ENCODE measurements at places on chromosomes 7 and 10.

- no peak for DNase-seq
Measured at GRCh38 chr7:142865766-142866165, 10.9 kb downstream of the EPHB6 start.

GRCh38 chr10:58755677-58756076 lies 243.0 kb downstream of the BICC1 start:
- DNase-seq = peak; percentile 3

DNA sequence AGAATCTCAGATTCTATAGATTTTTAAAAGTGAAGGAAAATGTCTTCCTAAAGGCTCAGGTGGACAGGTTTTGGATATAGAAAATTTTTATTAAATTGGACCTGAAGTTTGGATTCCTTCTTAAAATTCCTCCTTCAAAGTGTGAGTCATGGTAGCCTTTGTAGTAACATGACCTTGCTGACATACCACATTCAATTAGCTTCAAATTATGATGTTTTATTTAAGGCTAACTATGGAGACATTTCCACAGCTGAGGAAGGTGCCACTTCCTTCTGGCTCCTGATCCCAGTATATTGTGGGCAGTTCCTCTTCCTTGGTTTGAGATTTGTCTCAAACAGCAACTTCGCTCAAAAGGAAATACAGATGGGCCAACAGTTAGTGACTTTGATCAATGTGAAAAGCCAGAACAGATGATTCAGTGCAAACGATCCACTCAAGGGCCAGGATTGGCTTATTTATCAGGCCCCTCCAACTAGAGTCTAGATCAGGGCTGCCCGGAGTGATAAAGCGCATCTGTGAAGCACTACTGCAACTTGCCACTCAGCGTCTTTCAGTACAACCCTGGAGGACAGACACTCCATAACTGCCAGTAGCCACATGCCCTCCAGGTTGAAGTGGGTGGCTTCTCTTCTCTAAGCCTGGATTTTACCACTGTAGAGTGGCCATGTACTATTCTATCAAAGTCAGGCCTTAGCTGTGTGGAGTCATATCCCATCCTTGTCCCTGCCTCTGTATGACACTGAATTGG lies 573.5 kb downstream of the KIF20B start:
- no peak for DNase-seq

- DNase-seq = no peak
Measured at GRCh38 chr7:40885503-40885902, 750.7 kb downstream of the SUGCT start.

GRCh38 chr7:120404042-120404441 lies 131.1 kb downstream of the KCND2 start:
- DNase-seq = no peak

DNA sequence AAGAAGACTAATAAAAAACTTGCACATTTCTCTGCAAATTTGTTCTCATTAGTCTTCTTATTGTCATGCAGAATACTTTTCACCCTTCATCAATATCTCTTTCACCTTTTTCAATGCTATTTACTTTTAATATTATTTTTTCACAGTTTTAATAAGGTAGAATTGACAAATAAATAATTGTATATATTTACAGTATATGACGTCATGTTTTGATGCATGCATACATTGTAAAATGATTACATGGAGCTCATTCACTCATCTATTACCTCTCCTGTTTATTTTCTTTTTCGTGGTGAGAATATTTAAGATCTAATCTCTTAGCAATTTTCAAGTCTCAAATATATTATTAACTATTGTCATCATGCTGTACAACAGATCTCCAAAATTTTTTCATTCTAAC lies 658.2 kb upstream of the MKI67 start:
- no peak for DNase-seq

DNA sequence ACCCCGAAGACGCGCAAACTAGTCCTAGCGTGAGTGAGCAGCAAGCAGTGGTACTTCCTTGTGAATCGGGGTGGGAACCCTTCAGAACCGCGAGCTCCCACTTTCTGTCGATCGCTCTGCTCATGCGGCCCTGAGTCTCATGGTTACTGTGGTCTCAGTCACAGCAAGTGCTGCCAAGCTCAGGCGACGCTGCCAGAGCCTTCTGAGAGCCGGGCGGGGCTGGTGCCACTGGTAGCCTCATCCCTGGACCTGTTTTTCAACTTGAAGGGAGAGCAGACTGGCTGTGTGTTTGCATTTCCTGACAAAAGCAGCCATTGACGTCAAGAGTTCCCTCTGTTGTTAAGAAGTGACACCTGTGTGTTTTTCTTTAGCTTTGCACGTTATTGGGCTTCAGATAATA lies 32.9 kb upstream of the BHLHA15 start:
- no peak for DNase-seq

GRCh38 chr10:95789902-95790301 lies 33.9 kb downstream of the ENTPD1 start:
- peak; percentile 66 for DNase-seq

DNA sequence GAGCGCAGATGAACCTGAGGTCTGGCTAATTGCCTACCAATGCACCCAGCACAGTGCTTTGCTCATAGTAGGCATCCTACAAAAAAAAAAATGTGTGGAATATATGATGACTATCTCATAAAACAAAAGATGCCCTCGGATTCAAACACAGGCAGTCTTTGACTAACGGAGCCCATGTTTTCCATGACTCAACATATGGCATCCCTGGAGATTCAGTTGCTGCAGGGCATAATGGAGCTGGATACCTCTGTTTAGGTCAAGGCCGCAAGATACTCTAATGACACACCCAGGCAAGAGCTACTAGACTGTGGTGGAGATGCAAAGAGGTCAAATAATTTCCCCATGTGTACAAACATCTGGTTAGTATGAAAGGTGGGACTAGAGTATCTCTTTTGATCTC lies 16.3 kb downstream of the CUBN start:
- DNase-seq = no peak

- no peak for DNase-seq
Measured at GRCh38 chr10:64855941-64856340, 1334.7 kb downstream of the REEP3 start.

DNA sequence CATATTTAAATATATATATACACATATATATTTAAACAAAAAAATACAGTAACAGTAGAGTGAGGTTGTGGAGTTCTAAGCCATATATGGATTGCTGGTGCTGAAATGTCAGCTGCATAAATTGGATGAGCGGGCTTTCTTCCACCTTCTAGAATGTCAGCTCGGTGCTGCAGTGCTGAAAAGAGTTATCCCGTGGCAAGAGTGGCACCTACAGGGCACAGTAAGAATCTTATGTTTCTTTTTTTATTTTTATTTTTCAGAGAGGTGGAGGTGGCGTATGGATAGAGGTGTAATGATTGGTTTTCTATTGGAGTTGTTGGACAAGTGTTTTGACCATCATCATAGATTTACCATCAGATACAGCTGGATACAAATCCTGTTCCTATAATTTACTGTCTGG lies 86.2 kb upstream of the DYNC1I1 start:
- DNase-seq = peak; percentile 69

DNA sequence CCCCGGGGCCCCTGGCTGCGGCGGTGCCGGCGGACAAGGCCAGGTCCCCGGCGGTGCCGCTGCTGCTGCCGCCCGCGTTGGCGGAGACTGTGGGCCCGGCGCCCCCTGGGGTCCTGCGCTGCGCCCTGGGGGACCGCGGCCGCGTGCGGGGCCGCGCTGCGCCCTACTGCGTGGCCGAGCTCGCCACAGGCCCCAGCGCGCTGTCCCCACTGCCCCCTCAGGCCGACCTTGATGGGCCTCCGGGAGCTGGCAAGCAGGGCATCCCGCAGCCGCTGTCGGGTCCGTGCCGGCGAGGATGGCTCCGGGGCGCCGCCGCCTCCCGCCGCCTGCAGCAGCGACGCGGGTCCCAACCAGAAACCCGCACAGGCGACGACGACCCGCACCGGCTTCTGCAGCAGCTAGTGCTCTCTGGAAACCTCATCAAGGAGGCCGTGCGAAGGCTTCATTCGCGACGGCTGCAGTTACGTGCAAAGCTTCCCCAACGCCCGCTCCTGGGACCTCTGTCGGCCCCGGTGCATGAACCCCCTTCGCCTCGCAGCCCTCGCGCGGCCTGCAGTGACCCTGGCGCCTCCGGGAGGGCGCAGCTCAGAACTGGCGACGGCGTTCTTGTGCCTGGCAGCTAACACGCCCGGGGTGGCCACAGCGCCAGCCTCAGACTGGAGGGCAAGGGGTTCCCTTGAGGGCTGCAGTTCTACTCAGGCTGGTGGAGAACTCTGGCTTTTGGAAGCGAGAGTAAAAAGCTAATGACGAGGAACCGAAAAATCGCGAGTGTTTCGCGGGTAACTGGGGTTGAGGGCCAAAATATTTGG lies 804 bp downstream of the FRAT1 start:
- DNase-seq = peak; percentile 67

DNA sequence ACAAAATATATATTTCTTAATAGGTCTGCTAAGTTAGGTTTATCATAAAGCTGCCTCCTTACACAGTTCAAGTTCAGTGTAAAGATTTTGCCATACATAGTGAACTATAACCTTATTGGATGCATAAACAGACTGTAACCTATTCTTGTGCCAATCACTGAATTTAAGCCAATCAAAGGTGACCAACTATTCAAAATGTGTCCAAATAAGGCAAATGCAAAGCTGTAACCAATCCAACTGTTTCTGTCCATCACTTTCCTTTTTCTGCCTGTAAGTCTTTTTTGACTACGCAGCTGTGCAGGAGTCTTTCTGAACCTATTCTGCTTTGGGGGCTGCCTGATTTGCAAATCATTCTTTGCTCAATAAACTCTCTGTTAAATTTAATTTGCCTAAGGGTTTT lies 11.6 kb upstream of the DNMBP start:
- DNase-seq = no peak

DNA sequence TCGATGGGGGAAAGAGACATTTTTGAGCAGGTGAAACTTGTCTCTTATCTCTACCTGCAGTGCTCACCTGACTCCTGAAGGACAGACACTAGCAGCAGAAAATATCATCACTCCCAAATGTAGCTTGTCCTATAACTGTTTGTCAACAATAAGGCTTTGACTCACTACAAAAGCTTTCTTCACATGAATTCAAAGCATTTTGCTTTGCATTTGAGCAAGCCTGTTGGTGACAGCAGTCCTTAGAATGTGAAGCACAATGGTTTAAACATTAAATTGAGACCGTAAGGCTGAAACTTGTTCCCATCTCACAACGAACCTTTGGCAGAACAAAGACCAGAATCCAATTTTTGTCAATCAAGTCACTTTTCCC lies 30.6 kb upstream of the ZNRF2 start:
- no peak for DNase-seq

DNA sequence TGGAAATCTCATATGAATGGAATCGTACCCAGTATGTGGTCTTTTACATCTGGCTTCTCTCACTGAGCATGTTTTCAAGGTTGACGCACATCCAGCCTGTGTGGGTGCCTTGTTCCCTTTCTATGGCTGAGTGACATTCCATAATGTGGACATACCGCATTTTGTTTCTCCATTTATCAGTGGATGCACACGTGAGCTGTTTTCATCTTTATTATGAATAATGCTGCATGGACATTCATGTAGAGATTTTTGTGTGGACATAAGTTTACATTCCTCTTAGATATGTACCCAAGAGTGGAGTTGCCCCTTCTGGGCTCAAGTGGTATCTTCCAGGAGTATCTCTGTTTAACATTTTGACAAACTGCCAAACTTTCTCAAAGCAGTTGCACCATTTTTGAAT lies 1.3 kb upstream of the SCART1 start:
- DNase-seq = no peak

DNA sequence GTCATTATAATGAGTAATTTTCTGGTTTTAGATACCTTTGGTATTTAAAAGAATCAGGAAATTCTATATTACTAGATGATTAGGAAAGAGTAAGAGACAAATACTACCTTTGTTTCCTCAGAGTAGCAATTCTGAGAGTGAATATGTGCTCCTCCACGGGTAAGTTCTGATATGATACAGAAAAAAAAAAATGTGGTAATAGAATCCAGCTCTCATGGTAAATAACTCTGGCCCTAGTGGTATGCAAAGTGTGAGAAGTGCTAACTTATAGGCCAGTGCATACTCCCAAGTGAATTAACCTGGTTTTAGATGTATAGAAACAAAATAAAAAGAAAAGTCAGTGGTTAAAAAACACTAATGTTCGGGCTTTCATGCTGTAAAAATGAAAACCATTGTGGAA lies 512.6 kb upstream of the SEMA3D start:
- DNase-seq = no peak

DNA sequence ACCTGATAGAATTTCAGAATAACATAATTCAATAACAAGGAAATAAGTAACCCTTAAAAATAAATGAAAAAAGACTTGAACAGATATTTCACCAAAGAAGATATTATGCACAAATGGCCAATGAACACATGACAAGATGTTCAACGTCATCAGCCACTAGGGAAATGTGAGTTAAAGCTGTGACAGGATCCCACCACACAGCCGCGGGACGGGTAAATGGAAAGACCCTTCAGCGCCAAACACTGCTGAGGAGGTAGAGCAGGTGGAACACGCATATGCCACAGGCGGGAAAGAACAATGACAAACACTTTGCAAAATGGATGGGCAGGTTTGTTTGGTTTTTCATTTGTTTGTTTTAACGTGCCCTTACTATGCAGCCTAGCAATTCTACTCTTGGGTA lies 86.1 kb upstream of the RNF32 start:
- DNase-seq = no peak

- peak; percentile 29 for DNase-seq
Measured at GRCh38 chr7:113143486-113144257, 25.3 kb upstream of the SMIM30 start.

GRCh38 chr10:11629731-11630130 lies 18.3 kb upstream of the USP6NL start:
- DNase-seq = no peak

GRCh38 chr10:58070956-58071355 lies 196.7 kb downstream of the IPMK start:
- no peak for DNase-seq

- DNase-seq = no peak
Measured at GRCh38 chr7:68789597-68789996, 808.7 kb upstream of the AUTS2 start.

GRCh38 chr7:107173191-107173590 lies 4.4 kb downstream of the HBP1 start:
- DNase-seq = no peak

DNA sequence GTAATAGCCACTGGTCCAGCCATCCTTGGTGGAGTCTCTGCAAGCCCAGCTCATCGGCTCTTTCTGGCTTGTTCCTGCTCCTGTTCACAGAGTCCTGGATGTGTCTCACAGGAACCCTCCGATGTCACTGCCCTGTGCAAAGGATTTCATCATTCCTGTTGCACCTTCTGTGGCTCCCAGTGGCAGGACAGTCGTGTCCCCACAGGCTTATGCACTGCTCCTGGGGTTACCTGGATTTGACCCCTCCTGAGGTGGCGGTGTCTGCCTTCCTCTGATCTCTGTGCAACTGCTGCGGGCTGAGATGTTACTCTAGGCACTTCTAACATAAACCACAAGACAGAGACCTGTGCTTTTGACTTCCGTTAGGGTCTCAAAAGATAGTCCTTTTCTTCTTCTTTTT lies 30.6 kb downstream of the APBB1IP start:
- DNase-seq = no peak

- peak; percentile 83 for DNase-seq
Measured at GRCh38 chr7:17405786-17406185, 107.3 kb downstream of the AHR start.

GRCh38 chr10:3942937-3943489 lies 158.0 kb upstream of the KLF6 start:
- no peak for DNase-seq

GRCh38 chr7:140506788-140507464 lies 27.6 kb upstream of the MKRN1 start:
- no peak for DNase-seq
